Chondrocyte (in vitro differentiated cells): ENCODE measurements at places on chromosomes 5 and 9. TPM values are rescaled to one million over a fixed set of nuclear protein-coding genes. Genes with fewer than 3 reads are reported as not detected.
A peak's percentile ranks its signal among the peaks of the same experiment; 100 is the strongest.

PAPPA gene
- total RNA-seq: 143 to 222 TPM (median 219 TPM) in 3 replicates

GRCh38 chr5:24998641-24999040 lies 353.9 kb upstream of the CDH10 start:
- H3K4me3 ChIP-seq: no peak overlapping the region
- H3K4me1 ChIP-seq: no peaks in the 10 kb centered on the region
- H3K27me3 ChIP-seq: no peaks in the 10 kb centered on the region
- H3K36me3 ChIP-seq: no peaks in the 10 kb centered on the region

NIPAL4 gene
- 0.41 to 0.87 TPM (median 0.60 TPM) in 3 replicates for total RNA-seq

WWC1 gene
- total RNA-seq: 2.1 to 4.9 TPM (median 2.1 TPM) in 3 replicates

- no peak overlapping the region for H3K4me3 ChIP-seq
- no peaks in the 10 kb centered on the region for H3K36me3 ChIP-seq
- no peaks in the 10 kb centered on the region for H3K27me3 ChIP-seq
- peaks cover 23% of the 10 kb centered on the region for H3K4me1 ChIP-seq
These were observed 133.9 kb downstream of the GRIA1 start for GRCh38 chr5:153624451-153624765.

GRCh38 chr9:112558476-112558875 lies 71.8 kb downstream of the KIAA1958 start:
- DNase-seq: no peak
- H3K4me1 ChIP-seq: peaks cover 32% of the 10 kb centered on the region
- no peaks in the 10 kb centered on the region for H3K27me3 ChIP-seq

ASPN gene
- total RNA-seq: 335 to 385 TPM (median 376 TPM) in 3 replicates

DNA sequence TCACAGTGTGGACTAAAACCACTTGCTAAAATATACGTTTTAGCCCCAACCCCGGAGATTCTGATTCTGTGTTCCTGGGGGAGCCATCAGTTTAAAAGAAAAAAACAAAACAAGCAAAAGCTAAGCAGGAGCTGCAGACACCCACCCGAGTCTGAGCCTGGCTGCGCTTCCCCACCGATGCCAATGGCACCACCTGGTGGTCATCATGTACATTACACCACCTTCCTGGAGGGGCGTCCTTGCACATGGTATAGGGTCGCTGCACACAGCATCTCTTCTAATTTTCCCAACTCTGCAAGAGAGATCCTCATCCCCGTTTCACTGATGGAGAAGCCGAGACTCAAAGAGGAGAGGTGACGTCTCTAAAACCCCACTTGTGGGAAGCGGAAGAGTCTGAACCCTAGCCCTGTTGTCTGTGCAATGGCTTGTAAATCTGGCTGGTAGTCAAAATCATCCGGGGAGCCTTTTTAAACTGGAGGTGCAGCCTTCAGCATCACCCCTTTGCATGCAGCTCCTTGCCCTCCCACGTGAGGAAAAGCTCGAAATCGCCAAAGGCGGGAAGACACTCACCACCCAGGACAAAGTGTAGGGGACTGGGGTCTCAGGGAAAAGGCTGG lies 23.1 kb upstream of the CNOT6 start:
- H3K36me3 ChIP-seq: no peaks in the 10 kb centered on the region
- peaks cover 6% of the 10 kb centered on the region for H3K4me1 ChIP-seq
- H3K27me3 ChIP-seq: peaks cover 11% of the 10 kb centered on the region
- H3K27ac ChIP-seq: no peak overlapping the region
- no peak overlapping the region for H3K4me3 ChIP-seq

DNA sequence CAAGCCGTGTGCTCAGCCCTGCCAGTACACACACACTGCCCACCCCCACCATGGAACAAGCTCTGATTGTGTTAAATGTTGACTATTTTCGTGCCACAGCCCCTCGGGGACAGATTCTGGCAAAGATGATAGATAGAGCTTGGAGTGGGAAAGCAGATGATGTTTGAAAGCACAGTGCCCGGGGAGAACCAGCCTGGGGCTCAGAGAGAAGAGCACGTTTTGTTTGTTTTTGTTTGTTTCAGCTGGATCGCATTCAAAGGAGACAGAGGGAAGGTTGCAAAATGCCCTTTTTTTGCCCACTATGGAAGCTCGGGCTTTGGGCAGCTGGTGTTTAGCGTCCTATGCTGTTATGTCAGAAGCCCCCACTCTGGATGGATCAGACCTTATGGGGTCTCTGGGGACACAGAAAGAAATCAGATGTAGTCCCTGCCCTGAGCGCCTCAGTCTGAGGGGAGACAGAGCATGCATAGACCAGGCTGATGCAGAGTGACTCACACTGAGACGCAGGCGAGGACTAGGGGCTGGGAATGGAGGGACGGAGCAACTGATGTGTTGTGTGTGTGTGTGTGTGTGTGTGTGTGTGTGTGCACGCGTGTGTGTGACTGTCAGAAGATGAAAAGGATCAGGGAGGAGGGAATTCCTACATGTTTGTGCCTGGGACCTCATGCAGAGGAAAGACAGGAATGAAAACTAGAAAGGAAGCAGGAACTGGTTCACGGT lies 229.7 kb downstream of the MELK start:
- no peak overlapping the region for H3K27ac ChIP-seq
- H3K36me3 ChIP-seq: no peaks in the 10 kb centered on the region
- H3K4me3 ChIP-seq: peak overlapping the region; percentile 29
- peaks cover 12% of the 10 kb centered on the region for H3K4me1 ChIP-seq
- H3K27me3 ChIP-seq: peaks cover 60% of the 10 kb centered on the region

- peak overlapping the region; percentile 2 for H3K27ac ChIP-seq
- H3K4me3 ChIP-seq: no peak overlapping the region
- no peaks in the 10 kb centered on the region for H3K27me3 ChIP-seq
- H3K36me3 ChIP-seq: no peaks in the 10 kb centered on the region
- DNase-seq: no peak
These were observed 41.9 kb upstream of the PLPP1 start for GRCh38 chr5:55576661-55577060.

GRCh38 chr5:133029416-133029815 lies 3.1 kb upstream of the ZCCHC10 start:
- no peaks in the 10 kb centered on the region for H3K36me3 ChIP-seq
- no peak overlapping the region for H3K4me3 ChIP-seq

DNA sequence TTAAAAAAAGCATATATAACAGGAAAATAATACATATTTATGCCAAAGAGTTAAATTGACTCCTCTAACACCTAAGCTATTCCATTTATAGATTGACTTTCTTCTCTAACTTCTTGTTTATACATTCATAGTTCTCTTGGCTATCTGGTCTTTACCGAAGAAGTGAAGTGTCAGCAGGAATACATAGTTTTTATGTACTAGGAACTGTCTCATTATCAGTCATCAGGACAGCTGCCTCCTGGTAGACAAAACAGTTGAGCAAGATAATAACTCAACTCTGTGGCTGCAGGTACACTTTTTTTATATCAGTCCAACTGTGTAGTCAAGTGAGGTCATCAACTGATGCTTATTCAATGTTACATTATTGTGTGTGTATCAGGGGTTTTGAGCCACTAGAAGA lies 1436.0 kb upstream of the NUDT12 start:
- no peak for DNase-seq
- no peaks in the 10 kb centered on the region for H3K36me3 ChIP-seq

- H3K4me3 ChIP-seq: no peak overlapping the region
- no peaks in the 10 kb centered on the region for H3K27me3 ChIP-seq
- H3K36me3 ChIP-seq: peaks cover 3% of the 10 kb centered on the region
- DNase-seq: no peak
- no peak overlapping the region for H3K27ac ChIP-seq
- peaks cover 26% of the 10 kb centered on the region for H3K4me1 ChIP-seq
These were observed 7.0 kb downstream of the C9orf85 start for GRCh38 chr9:71918419-71918818.

DNA sequence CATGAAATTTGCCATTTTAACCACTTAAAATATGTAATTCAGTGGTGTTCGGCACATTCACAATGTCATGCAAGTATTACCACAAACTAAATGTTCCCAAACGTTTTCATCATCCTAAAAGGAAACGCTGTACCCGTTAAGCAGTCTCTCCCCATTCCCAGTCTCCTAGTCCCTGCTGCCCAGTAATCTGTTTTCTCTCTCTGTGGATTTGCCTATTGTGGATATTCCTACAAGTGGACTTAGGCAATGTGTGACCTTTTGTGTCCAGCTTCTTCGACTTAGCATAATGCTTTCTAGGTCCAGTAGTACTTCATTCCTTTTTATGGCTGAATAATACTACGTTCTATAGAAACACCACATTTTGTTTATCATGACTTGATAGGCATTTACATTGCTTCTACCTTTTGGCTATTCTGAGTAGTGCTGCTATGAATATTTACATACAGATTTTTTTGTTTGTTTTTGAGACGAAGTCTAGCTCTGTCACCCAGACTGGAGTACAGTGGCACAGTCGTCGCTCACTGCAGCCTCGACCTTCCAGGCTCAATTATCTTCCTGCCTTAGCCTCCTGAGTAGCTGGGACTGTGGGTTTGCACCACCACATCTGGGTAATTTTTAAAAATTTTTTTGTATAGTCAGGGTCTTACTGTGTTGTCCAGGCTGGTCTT lies 13.0 kb downstream of the DENND4C start:
- no peak for DNase-seq
- H3K4me3 ChIP-seq: no peak overlapping the region
- H3K4me1 ChIP-seq: peaks cover 15% of the 10 kb centered on the region
- peaks cover 6% of the 10 kb centered on the region for H3K36me3 ChIP-seq
- no peak overlapping the region for H3K27ac ChIP-seq
- H3K27me3 ChIP-seq: no peaks in the 10 kb centered on the region

DNA sequence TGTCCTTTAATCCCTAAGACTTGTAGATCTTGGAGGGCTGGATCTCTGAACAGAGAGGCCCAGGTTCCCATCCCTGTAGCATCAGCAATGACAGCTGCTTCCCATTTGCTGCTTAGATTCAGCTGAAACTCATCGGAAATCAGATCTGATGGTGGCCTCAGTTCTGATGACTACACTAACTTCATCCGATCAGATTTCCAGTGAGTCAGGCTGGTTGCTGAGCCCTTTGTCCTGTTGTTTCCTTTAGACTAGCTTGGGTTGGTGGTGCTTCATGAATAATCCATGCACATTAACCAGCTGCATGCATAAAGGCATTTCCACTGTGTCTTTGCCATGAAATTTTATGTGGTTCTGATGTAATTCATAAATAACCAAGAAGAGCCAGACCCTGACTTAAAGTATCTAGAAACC lies 195.2 kb upstream of the TUT7 start:
- H3K27ac ChIP-seq: no peak overlapping the region
- H3K4me3 ChIP-seq: no peak overlapping the region
- H3K36me3 ChIP-seq: no peaks in the 10 kb centered on the region
- no peaks in the 10 kb centered on the region for H3K27me3 ChIP-seq

DNA sequence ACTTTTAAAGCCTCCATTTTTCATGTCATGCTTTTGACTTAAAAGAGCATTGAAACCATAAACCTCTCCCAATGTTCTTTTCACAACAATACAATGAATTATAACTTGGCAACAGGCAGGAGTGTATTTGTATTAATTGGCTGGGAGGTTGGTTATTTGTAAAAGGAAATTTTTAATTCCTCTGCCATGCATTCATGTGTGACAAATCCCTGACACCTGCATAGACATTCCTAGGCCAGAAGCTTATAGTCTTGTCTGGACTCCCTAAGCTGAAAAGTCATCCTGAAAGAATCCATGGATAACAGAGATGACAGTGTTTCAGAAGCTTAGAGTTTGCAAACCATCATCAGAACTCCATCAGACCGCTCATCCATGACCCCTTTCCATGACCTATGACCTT lies 76.3 kb upstream of the PTGER4 start:
- H3K27me3 ChIP-seq: no peaks in the 10 kb centered on the region
- H3K36me3 ChIP-seq: no peaks in the 10 kb centered on the region
- H3K4me1 ChIP-seq: peaks cover 15% of the 10 kb centered on the region
- no peak overlapping the region for H3K27ac ChIP-seq
- H3K4me3 ChIP-seq: no peak overlapping the region

SPATA31C1 gene
- total RNA-seq: not detected in 3 replicates

DPYSL3 gene
- total RNA-seq: 60.2 to 63.1 TPM (median 60.4 TPM) in 3 replicates

DNA sequence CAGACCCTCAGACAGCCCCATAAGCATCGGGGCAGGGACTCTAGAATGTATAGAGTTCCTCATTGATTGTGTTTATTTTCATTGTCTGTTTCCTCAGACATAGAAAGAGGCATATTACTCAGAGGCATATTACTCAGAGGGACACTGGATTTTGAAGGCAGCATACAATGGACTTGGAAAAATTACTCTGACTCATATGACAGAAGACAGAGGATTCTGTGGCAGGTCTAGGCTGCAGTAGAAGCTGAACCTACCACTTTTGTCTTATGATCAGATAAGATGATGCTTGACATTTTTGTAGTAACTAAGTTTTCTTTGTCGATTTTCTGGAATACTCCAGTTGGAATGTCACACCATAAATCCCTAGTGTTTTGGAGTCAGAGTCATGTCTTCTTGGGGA lies 105.2 kb downstream of the ST8SIA4 start:
- no peaks in the 10 kb centered on the region for H3K4me1 ChIP-seq
- H3K27me3 ChIP-seq: no peaks in the 10 kb centered on the region
- no peak overlapping the region for H3K27ac ChIP-seq

DNA sequence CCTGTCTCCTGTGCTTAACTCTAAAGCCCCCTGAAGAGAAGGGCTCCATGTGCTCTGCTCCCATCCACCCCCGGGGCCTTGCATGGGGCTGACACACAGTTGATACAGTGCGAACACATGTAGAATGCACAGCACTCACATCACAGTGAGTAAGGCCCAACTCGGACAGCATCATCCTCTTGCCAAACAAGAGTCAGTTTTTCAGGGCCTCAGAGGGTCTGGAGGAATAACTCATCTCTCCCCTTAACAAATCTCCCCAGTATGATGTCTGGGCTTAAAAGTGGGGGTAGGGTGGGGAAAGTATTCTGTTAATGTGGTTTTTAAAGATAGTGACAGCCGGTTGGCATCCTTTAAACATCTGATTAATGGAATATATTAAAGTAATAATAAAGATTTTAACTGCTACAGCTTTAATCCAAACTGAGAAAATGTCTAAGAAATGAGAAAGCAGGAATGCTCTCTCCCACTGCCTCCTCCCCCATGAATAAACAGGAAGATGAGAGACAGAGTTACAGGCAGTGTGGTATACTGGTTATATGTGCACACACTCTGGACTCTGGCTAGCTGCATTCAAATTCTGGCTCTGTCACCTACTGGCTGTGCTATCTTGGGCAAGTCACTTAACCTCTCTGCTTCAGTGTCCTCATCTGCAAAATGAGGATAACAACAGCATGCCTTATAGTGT lies 22.5 kb downstream of the APBA1 start:
- H3K27me3 ChIP-seq: no peaks in the 10 kb centered on the region
- peak overlapping the region; percentile 70 for H3K27ac ChIP-seq
- H3K4me1 ChIP-seq: peaks cover 23% of the 10 kb centered on the region
- no peak overlapping the region for H3K4me3 ChIP-seq
- no peaks in the 10 kb centered on the region for H3K36me3 ChIP-seq
- DNase-seq: no peak

SLC36A3 gene
- total RNA-seq: not detected in 3 replicates

DNA sequence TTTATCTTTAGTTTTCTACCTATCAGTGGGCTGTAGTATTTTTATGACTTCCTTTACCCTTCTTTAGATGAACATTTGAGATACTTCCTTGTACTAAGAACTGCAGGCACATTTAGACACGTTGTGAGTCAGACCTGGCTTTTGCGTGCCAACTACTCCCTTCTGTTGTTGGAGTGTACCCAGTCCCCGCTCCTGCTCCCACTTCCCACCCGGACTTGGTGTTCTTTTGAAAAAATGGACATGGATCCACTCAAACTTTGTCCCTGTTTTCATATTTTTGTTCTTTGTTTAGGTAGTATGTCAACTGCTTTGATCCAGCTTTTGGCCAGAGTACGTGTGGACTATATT lies 60.7 kb downstream of the PARP8 start:
- H3K36me3 ChIP-seq: no peaks in the 10 kb centered on the region
- peaks cover 39% of the 10 kb centered on the region for H3K4me1 ChIP-seq
- no peak overlapping the region for H3K4me3 ChIP-seq
- H3K27me3 ChIP-seq: no peaks in the 10 kb centered on the region
